NCI-H1694 (cell line): ENCODE measurements at places on chromosomes 1 and 21.

DNA sequence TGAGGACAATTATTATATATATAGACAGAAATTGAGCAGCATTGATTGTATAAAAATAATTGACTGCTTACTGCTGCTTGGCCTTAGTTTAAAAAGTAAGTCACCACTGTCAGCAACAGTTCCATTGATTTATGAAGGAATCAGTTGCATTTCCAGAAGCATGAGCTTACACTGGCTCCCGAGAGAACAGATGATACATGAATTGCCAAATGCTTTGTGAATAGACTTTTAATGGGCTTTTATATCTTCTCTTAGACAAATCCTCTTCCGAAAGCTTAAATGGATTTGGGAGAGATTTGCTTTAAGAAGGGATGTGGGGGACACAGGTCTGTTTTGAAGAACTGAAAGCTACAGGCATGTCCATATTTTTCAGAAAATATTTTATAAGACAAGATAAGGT lies 7.5 kb downstream of the FHAD1 start:
- DNase-seq, result no peak

- no peak for DNase-seq
These were observed 78.8 kb downstream of the MIS18A start for GRCh38 chr21:32200029-32200428.

GRCh38 chr1:64900916-64901315 lies 65.4 kb downstream of the JAK1 start:
- no peak for DNase-seq

- DNase-seq, result no peak
These were observed 98.5 kb upstream of the ADGRL2 start for GRCh38 chr1:81702079-81702715.

- DNase-seq, result no peak
These were observed 73.4 kb downstream of the GALNT2 start for GRCh38 chr1:230140221-230141020.

GRCh38 chr1:45543581-45544417 lies 6.8 kb upstream of the AKR1A1 start:
- no peak for DNase-seq

GRCh38 chr1:158185770-158186169 lies 5.1 kb downstream of the CD1D start:
- no peak for DNase-seq

- DNase-seq, result no peak
These were observed 34.6 kb upstream of the COX20 start for GRCh38 chr1:244800821-244801220.
